Activated CD4-positive, alpha-beta T cell treated with anti-CD3 and anti-CD28 coated beads, Interleukin-2, amount 50 U/mL, for 1 hour (primary cell): ENCODE measurements at places on chromosomes 3 and 15.

DNA sequence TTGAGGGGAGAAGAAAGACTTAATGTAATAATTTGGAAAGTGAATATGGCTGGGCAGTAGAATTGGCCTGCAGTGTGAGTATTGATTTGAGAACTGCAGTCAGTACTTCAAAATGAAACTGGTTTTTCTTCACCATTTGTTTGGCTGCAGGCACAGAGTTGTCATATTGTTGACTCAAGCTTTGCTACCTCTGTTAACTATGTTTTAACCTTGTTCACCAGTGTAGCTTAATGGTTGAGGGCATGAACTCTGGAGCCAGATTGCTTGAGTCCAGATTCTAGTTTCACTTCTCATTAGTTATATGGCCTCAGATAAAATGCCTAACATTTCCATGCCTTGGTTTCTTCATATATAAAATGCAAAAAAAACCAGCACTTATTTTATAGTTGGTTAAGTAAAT is 64.1 kb downstream of the CFAP44 start:
- no peak for DNase-seq

DNA sequence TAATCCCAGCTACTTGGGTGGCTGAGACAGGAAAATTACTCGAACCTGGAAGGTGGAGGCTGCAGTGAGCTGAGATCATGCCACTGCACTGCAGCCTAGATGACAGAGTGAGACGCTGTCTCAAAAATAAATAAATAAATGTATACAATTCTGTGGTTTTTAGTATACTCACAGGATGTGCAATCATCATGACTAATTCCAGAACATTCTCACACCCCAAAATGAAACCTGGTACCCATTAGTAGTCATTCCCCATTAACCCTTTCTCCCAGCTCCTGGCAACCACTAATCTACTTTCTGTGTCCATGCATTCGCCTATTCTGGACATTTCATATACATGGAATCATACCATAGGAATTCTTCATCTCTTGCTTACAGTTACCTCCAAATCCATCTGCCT is 44.5 kb downstream of the LRRFIP2 start:
- DNase-seq, result no peak

DNA sequence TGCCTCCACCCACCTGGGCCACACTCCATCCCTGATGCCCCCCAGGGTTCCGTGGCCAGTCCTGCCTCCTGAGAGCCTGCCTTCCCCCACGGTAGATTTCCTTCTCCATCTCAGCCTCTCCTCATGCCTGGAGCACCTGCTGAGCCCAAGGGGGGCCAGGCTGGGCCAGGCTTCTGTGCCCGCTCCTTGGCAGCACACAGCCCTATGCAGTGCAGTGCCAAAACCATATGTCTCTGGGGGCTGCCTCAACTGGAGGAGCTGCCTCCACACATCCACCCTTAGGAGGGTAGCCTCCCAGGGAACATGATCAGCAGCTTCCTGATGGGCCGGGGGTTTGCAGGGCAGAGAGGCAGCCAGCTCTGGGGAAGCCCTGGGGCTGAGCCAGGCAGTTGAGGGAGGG is 24.6 kb upstream of the GATA2 start:
- no peak for DNase-seq

GRCh38 chr3:25895443-25895842 is 105.6 kb downstream of the OXSM start:
- DNase-seq, result no peak

DNA sequence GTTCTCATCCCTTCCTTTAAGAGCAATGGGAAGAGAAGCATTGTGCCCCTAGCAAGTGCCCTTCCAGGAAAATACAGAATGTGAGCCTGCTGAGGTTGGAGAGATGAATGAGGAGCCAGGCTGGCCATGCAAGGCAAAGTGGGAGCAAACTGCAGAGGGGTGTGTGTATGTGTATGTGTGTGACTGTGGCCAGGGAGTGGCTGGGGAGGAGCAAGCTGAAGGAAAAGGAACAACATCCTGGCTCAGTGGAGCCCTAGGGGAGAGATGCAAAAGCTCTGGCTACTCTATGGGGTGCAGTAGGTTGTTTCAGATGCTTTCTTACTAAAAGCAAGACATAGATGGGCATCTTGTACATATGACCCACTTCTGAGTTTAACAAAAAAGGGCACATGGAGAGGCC is 20.6 kb downstream of the FOXP1 start:
- no peak for DNase-seq

- DNase-seq, result no peak
These were observed 57.4 kb upstream of the ICE2 start for GRCh38 chr15:60536314-60536713.

GRCh38 chr3:163476179-163476578 is 1602.1 kb downstream of the SI start:
- no peak for DNase-seq

- no peak for DNase-seq
These were observed 470.8 kb upstream of the ROBO1 start for GRCh38 chr3:80238606-80239005.

GRCh38 chr3:172549144-172549543 is 25.9 kb upstream of the TNFSF10 start:
- no peak for DNase-seq

GRCh38 chr3:72568083-72568482 is 280.2 kb downstream of the SHQ1 start:
- DNase-seq, result no peak

- DNase-seq, result peak; percentile 61
These were observed 139.3 kb downstream of the FOXP1 start for GRCh38 chr3:71444028-71444860.

DNA sequence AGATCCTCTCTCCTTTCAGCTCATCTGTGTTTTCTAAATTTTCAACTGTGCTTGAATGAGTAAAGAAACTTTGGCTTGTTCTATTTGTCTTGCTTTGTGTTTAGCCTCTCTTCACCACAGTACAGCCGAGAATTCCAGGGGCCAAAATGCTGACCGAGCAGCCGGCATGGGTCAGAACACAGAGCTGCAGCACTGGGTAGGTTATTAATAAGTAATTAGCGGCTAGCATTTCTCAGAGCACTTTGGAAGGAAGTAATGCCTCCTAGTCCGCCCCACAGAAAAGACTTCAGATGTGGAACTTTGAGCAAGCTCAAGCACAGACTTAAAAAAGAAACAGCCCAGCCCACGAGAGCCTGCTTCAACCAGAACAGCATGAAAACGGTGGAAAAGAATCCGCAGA is 343.9 kb downstream of the ARRDC4 start:
- no peak for DNase-seq

DNA sequence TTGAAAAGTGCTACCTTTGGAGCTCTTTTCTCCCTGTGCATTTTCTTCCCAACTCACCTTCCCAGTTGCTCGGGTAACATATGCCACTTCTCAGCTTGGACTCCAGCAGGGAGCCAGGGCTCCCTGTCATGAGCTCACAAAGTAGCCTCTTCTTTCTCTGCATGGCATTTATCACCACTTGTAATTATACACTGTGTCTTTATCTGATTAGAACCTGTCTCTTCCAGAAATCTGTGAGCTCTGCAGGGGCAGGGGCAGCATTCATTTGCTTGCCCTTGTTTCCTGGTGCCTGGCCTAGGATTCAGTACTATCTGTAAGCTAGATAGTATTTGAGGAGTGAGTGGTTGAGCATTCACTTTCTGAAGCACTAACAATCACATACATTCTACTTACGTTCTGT is 100.9 kb downstream of the CLSTN2 start:
- DNase-seq, result no peak
